Activated CD4-positive, alpha-beta T cell treated with anti-CD3 and anti-CD28 coated beads, Interleukin-2, Interleukin-4, amounts not matched to agents 100 ng/mL and 50 ng/mL, durations not matched to agents 16 hours and 8 hours (primary cell): ENCODE measurements at places on chromosomes 4 and X.

DNA sequence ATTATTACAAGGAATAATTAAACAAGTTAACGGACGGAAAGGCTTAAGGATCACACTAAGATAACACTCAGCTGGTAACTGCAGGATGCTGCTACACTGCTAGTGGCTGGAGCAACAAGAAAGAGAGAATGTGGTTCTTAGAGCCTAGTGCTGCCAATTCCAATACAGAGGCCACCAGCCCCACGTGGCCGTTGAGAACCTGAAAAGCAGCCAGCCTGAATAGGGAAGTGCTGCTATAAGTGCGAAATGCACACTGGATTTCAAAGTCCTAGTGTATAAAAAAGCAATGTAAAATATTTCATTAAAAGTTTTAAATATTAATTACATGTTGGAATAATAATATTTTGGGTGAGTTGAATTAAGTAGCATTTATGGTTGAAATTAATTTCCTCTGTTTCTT is 257.3 kb upstream of the TAPT1 start:
- DNase-seq: no peak

DNA sequence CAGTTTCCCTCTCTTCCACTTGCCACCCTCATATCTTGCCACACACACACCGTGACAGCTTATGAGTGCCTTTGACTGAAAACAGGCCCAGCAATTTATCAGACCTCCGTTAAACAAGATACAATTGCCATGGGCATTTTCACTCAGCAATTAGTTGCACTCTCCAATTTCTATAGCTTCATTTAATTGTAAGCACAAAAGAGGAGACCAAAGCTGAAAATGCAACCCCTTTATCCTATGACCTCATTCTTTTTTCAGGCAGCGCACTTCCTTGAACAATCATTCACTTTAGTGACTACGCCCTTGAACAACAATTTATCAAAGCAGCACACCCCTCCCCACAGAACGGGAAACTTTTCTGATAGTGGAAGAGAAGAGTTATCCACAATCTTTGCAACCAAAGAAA is 4.1 kb downstream of the POF1B start:
- no peak for DNase-seq

GRCh38 chr4:77728420-77728819 is 90.7 kb downstream of the CNOT6L start:
- DNase-seq: no peak

- DNase-seq: no peak
Observed at GRCh38 chrX:150887906-150888465, 10.5 kb downstream of the CD99L2 start.

DNA sequence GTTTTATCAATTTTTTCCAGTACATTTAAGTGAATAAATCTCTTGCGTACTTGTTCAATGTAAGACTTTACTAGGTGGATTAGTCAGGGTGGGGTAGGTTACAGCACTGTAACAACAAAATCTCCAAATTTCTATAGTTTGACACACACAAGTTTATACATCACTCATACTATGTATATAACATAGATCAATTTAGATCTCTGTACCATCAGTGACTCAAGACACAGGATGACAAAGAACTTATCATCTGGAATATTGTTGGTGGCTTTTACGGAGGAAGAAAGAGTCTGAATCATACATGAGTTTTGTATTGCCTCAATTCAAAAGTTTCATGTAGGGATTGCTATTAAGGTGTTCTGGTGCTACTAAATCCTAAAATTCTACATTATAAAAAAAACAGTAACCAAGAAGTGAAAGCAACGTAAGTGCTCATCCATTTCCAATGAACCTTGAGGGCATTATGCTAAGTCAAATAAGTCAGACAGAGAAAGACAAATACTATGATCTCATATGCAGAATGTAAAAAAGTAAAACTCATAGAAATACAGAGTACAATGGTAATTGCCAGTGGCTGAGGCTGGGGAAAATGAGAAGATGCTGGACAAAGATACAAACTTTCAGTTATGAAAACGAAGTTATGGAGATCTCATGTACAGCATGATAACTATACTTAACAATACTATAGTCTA is 98.0 kb upstream of the DKK2 start:
- no peak for DNase-seq

DNA sequence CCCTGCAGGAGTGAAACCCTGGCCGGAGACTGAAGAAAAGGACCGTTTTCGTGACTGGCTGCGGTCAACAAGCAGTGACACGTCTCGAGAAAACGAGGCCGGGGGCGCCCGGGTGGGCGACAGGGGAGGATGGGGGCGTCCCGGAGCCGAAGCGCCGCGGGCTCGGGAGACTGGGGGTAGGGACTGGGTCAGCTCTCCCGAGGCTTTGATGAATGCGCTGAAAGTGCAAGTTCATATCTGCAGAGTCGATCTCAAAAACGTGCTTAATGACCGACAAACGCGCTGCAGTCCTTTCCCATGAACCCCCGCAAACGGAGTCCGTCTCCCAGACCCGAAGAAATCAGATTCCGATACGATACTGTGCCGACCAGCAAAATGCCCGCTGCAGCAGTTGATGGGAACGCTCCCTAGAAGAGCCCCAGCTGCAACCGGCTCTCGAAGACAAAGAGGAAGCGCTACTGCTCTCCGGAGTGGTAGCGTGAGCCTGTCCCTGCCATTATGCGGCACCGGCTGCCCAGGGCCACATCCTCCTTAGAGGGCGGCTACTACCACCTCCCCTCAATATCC is 806 bp upstream of the CD99L2 start:
- DNase-seq: peak; percentile 23

DNA sequence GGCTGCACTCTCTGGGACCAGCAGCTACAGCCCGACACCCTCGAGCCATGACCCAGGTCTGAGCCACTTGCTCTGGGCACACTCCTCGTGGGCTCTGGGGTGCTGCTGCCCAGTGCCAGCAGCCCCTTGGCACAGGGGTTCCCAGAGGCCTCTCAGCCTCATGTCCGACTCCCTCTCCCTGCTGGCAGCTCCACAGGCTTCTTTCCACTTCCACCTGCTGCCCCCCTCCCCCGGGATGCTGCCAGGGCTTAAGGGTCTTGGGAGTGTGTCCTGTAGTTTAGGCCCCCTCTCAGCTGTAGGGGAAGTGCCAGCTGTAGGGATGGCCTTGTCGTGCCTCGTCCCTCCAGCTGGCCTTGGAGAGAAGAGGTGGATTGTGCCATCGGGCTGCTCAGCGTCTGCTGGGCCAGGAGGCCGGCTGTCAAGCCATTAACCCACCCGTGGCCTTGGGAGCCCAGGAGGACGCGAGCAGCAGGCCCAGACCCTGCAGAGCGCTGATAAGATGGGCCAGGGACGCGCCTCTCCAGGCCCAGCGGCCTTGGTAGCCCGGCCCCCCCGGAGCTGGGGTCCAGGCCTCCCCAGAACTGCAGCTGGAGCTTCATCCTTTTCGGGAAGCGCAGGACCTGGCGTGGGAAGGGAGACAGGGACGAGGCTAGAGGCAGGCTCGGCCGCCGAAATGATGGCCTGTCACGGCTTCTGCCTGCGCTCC is 1.0 kb upstream of the USP27X start:
- no peak for DNase-seq

GRCh38 chr4:165855191-165855590 is 17.8 kb upstream of the TLL1 start:
- no peak for DNase-seq

- no peak for DNase-seq
Observed at GRCh38 chr4:82230306-82230705, 143.5 kb downstream of the HNRNPD start.

DNA sequence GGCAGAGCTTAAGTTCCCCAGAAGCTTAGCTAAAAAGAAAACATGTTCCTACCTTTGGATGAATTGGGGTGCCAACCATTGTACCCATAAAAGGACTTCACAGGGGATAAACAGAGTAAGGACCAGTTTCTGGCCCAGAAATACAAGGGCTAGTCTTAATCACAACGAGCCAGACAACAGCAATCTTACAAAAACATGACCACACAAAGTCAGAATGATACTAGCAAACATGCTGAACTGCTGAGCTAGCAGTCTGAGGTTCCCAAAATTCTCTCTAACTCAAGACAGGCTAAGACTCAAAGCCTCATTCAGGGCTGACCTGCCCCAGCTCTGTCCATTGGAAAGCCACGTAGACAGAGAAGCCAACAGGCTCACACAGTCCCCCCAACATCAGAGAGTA is 40.3 kb downstream of the ATP11C start:
- peak; percentile 32 for DNase-seq

DNA sequence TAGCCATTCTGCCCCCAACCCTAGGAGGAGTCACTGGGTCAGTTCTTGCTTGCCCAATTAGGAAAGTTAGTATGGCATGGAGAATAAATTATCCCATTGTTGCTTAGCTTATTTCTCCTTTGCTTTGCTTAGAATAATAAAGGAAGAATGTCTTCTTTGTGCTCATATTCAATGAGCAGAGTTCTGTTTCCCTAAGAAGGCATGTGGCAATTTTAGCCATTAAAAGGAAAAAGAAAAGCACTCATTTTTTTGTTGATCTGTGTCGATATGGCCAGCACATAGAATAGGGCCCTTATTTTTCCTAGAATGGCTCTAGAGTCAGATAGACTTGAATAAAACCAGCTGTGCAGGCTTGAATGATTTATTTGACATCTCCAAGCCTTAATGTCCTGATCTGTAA is 166.4 kb upstream of the PPARGC1A start:
- no peak for DNase-seq

- no peak for DNase-seq
Observed at GRCh38 chr4:20944451-20944850, 244.2 kb downstream of the PACRGL start.

- no peak for DNase-seq
Observed at GRCh38 chr4:155687380-155687982, 20.8 kb downstream of the GUCY1A1 start.

GRCh38 chr4:164383358-164384220 is 370.3 kb upstream of the SMIM31 start:
- no peak for DNase-seq

- DNase-seq: no peak
Observed at GRCh38 chr4:7516096-7516772, 81.5 kb upstream of the PSAPL1 start.

GRCh38 chrX:51776851-51777250 is 33.6 kb downstream of the GSPT2 start:
- DNase-seq: no peak

GRCh38 chr4:166077782-166078181 is 204.7 kb downstream of the TLL1 start:
- DNase-seq: no peak

DNA sequence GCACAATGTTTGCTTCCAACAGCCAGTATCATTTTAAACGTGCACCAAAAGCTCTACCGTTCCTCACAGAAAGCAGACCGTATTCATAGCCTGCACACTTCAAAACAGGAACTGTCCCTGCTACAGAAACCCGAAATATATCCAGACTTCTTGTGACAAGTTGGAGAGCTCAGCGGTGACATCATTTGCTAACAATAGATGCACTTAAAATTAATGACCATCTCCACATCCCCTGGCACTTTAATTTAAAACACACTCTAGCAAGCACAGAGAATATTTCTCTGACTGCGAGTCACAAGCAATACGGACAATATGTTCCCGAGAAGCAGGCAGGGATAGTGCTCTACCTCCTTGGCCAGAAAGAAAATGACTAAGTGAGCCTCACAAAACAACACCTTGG is 2.5 kb downstream of the NYX start:
- DNase-seq: no peak

- no peak for DNase-seq
Observed at GRCh38 chr4:17623451-17624001, 9.1 kb downstream of the MED28 start.

- no peak for DNase-seq
Observed at GRCh38 chr4:82823062-82823461, 24.5 kb upstream of the SCD5 start.

DNA sequence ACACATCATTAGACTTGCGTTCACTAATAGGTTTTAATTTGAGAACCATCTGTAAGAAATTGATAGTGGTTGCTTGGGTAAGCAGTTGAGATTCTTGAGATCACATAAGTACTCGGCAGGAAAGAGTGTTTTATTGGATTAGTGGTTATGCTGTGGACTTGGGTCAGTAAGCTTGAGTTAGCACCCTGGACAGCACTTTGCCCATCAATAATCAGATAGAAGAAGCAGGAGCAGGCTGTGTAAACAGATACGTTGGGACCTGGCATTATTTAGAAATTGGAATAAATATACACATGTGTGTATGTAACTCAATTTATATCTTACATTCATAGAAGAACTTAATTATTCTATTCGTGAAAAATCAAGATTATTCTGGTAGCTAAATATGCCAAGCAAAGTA is 357.5 kb upstream of the SMIM31 start:
- no peak for DNase-seq

GRCh38 chrX:136667446-136668168 is 19.6 kb downstream of the CD40LG start:
- no peak for DNase-seq

DNA sequence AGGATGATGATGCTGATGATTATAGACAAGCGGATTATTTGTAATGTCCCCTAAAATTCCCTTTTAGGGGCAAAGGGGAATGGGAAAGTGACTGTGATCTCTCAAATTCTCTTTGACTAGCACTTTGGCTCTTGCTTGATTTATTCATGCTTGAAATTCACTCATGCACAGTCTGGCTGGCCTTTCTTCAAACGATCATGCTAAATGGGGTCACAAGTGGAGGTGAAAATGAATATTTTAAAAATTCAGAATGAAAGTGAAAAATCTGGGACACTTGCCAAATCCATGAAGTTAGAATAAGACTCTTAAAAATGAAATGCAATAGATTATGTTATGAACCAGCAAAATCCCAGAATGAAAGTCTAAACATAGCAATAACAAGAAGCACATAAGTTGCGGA is 173.4 kb upstream of the RAI2 start:
- no peak for DNase-seq

- DNase-seq: no peak
Observed at GRCh38 chr4:110637408-110638088, 14.7 kb upstream of the PITX2 start.

DNA sequence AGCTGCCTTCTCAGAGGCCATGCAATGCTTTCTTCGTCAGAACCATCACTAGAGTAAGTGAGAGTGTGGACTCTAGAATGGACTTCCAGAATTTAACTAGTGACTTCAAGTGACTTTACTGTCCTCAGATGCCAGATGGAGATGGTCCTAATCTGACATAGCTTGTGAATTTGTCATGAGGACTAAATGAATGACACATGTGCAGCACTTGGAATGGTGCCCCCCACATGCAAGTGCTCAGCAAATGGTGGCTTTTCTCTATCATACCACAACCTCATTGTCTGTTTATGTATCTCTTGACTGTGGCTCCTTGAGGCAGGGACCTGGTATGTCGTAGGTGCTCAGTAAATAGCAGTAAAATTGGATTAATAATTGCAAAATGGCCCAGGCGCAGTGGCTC is 91.6 kb upstream of the STX18 start:
- no peak for DNase-seq

DNA sequence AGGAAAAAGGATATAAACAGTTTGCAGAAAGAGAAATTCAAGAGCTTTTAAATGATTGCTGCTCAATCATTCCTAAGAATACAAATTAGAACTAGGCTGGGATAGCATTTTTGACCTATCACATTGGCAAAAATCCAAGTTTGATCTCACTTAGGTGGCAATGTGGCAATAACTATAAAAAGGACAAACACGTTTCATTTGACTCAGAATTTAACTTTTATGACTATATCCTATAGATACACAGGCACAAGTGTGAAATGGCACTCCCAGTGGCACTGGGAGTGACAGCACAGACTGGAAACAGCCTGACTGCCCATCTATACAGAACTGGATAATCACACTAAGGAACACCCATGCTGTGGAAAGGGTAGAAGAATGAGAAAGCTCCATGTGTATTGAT is 11.1 kb downstream of the CENPU start:
- DNase-seq: no peak
